ENCODE measurements at places on chromosomes 12 and 14.

DNA sequence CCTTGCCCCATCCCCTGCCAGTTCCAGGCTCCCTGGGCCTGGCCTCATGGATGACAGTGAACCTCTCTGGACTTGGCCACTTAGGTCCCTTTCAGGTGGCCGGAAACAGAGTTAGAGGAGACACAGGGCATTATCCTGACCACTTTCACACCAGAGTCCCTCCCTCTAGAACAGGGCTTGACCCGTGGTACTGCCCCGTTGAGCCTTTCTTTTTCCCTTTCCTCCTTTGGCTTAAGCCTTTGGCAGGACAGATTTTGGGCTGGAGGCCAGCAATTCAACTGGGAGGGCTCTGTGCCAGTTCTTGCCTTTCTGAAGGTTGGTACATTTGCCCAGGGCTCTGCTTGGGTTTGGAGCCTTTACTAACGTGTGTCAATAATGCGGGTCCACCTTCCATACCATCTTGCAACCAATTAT lies 22.8 kb downstream of the TPCN1 start:
- no peak for DNase-seq

DNA sequence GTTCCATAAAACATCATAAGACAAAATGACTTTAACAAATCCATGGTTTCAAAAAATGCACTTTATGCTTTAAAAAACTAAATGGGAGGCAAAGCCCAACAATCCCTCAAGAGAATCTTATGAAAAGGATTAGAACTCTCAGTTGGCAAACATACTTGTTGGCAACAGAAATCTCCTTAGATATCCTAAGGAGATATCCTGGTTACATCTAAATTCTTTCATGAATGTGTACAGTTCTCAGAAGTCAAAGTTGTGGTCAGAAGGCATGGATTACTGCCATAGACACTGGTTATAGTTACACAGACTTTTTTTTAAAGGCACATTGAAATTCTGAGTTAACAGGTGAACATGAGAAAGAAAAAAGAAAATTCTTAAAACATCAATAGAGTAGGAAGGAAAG lies 17.5 kb upstream of the ISM2 start:
- DNase-seq: no peak

DNA sequence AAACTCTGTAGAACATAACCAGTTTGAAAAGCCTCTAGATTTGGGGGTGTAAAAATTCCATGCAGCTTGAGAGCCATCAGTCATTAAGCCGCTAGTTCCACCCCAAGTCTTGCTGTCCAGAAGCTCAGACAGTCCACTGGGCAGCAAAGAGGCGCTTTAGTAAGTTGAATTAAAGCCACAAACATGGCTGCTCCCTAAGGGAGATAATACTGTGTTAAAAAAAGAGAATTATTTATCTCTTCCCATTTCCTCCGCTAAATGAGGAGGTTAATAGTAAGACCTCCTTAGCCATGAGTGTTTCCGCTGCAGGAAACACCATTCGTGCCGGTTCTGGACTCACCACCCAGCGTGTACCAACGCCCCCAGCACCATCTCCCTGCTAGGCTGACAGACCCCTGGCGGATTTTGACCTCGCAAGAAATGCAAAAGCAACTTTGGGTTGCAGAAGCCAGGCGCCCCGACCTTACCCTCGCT lies 536 bp downstream of the TM7SF3 start:
- DNase-seq: no peak

GRCh38 chr14:54133896-54134295 lies 177.3 kb upstream of the BMP4 start:
- DNase-seq: no peak

DNA sequence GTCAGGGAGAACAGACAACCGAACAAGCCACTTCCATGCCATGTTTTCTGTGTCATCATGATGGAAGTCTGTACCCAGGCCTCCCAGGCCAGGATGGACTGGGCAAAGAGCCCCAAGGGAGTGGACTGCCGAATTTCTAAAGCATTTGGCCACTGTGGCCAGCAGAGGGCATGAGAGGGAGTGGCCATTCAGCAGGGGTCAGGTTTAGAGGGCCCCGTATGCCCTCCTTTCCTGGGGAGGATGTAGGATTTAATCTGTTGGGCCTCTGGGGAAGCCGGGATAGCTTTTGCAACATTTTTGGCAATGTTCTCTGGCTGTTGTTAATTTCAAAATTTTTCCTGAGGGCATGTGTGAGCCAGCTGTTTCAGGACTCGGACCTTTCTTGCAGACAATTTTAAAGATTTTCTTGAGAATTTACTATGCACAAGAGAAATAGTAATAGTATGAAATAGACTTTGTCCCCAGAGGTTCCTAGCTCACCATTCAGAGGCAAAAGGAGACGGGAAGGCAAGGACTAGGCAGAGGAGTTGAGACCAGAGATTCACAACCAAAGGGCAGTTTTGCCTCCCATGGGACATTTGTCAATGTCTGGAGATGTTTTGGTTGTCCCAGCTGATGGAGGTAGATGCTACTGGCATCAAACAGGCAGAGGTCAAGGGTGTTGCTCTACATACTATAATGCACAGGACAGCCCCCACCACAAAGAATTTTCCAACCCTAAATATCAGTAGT lies 18.0 kb downstream of the ACACB start:
- DNase-seq: no peak

GRCh38 chr12:55818140-55818728 lies 393 bp downstream of the ORMDL2 start:
- DNase-seq: no peak

DNA sequence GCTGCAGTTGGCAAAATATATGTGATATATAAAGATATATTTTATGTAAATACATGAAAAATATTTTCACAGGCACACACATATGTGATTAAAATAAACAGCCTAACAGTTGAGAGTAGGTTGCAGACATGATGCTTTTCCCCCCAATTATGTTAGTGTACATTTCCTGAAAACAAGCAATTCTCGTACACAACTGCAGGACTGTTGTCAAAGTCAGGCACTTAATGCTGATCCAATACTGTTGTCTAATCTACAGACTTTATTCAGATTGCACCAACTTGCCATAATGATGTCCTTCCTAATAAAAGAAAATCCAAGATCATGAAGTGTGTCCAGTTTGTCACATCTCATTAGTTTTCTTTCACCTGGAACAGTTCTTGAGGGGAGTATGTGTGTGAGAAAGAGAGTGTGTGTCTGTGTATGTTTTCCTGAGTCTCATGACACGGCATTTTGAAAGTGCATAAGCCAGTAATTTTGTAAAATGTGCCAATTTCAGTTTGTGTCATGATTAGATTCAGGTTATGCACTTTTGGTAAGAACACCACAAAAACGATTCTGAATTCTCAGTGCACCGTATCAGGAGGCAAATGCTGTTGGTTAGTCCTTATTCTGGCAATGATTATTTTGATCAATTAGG lies 16.5 kb upstream of the SEL1L start:
- no peak for DNase-seq

GRCh38 chr14:85618978-85619377 lies 89.0 kb downstream of the FLRT2 start:
- DNase-seq: no peak

DNA sequence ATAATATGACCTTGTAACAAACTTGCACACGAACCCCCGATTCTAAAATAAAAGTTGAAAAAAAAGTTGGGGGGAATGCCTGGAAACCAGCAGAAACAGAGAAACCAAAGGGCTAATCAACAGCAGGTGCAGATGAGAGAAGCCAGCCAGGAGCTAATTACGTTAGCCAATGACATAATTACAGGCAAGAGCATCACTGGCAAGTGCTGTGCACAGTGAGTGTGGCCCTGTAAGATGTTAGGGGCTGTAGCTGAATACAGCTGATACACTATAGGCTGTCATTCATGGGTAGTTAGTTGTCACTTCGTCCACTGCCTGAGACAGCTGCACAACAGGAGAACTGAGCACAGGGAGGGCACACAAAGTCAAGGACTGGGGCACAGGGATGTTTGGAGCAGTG lies 7.3 kb upstream of the FGF23 start:
- no peak for DNase-seq

- no peak for DNase-seq
Observed at GRCh38 chr12:5102261-5102789, 58.6 kb downstream of the KCNA5 start.

GRCh38 chr12:11884116-11884515 lies 186.6 kb upstream of the BCL2L14 start:
- DNase-seq: no peak

- no peak for DNase-seq
Observed at GRCh38 chr12:55729819-55730818, 1.3 kb upstream of the CD63 start.

DNA sequence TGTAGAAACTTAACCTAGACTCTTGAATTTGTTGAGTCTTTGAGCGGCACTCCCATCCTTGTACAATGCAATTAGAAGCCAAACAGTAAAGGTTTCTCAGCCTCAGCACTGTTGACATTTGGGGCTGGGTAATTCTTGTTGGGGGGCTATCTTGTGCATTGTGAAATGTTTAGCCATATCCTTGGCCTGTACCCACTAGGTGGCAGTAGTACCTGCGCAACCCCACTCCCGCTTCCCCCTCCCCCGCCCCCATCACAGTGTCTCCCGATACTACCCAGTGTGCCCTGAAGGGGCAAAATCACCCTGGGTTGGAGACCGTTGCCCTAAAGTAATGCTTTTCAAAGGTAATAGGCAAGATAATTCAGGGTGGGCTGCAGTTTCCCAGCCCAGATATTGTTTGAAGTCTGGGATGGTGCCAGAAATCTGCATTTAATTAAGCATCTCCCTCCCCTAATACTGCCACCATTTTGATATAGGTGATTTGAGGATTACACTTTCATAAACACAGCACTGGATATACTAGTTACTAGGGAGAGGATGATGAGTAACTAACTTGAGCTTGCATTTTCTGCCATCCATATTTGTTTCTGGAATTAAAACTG lies 1.8 kb downstream of the COX6A1 start:
- DNase-seq: no peak

- DNase-seq: no peak
Observed at GRCh38 chr12:12934556-12934955, 17.4 kb downstream of the GPRC5D start.

DNA sequence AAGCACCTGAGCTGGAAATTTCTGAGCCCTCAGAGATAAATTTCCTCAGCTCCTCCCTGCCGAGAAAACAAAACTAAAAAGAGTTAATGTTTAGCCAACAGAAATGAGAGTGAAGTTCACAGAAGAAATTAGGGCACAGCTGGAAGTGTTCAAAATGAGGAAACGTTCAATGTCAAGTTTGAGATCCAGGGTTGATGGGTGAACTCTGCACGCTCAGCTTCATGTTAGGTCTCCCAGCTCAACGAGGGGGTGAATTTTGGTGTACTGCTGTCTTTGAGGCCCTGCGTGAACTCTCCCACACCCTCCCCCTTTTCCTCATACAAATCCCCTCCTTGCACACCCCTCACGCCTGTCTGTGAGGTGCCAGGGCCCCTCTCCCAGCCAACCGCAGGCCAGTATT lies 13.3 kb upstream of the OAS3 start:
- DNase-seq: no peak

- no peak for DNase-seq
Observed at GRCh38 chr12:112191201-112191600, 65.8 kb downstream of the TRAFD1 start.

- DNase-seq: no peak
Observed at GRCh38 chr12:92248977-92249376, 103.3 kb upstream of the BTG1 start.

DNA sequence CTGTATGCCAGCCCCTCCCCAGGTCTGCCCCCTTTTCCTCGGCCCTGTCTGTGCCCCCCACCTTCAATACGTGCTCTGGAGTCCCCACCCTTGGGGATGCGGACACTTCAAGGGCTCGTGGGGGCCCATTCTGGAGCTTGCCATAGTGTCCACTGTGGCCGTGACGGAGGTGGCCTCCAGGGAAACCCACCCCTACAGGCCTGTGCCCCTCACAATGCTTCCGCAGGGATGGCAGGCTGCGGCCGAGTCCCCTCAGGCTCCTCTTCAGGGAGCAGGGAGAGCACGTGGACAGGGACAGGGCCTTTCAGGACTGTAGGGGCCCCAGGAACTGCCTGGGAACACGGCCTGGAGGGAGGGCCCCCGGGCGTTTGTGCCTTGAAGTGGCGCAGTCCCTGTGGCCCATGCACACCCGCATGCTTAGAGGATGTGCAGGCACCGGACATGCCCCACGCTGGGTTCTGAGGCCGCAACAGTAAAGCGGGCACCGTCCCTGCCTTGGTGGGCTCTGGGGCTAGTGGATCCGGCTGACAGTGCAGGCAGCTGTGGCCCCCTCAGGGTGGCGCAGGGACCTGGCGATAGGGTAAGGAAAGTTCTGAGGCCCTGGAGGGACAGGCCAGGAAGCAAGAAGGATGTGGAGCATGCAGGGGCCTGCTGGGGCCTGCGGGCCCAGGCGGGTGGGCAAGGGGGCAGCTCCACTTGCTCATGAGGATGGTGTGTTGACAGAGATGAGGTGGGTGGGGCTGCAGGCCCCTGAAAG lies 209.0 kb upstream of the RTL1 start:
- DNase-seq: no peak

DNA sequence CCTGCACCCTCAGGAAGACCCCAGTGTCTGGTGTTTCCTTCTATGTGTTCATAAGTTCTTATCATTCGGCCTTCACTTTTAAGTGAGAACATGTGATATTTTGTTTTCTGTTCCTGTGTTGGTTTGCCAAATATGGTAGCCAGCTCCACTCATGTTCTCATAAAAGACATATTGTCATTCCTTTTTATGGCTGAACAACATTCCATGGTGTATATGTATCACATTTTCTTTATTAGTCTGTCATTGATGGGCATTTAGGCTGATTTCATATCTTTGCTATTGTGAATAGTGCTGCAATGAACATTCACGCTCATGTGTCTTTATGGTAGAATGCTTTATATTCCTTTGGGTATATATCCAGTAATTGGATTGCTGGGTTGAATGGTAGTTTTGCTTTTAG lies 645.1 kb downstream of the SLC16A7 start:
- no peak for DNase-seq

- no peak for DNase-seq
Observed at GRCh38 chr12:29492891-29493290, 4.6 kb downstream of the OVCH1 start.

GRCh38 chr12:1567852-1568251 lies 26.5 kb downstream of the FBXL14 start:
- DNase-seq: no peak

- DNase-seq: no peak
Observed at GRCh38 chr14:28130610-28131284, 635.8 kb upstream of the FOXG1 start.

- DNase-seq: no peak
Observed at GRCh38 chr12:51265024-51265423, 5.2 kb downstream of the SMAGP start.

GRCh38 chr14:75520852-75521251 lies 1.4 kb upstream of the BATF start:
- DNase-seq: no peak

Data from Panc1 (cell line).